ENCODE measurements at places on chromosomes 2 and 18.

DNA sequence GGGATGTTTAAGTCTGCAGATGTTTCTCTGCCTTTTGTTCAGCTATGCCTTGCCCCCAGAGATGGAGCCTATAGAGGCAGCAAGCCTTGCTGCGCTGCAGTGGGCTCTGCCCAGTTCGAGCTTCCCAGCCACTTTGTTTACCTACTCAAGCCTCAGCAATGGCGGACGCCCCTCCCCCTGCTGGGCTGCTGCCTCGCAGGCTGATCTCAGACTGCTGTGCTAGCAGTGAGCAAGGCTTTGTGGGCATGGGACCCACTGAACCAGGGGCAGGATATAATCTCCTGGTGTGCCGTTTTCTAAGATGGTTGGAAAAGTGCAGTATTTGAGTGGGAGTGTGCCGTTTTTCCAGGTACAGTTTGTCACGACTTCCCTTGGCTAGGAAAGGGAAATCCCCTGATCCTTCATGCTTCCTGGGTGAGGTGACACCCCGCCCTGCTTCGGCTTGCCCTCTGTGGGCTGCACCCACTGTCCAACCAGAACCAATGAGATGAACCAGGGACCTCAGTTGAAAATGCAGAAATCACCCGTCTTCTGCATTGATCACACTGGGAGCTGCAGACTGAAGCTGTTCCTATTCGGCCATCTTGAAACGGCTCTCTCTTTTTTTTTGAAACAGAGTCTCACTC, 27.6 kb upstream of the ADAM23 start:
- no peak for DNase-seq

DNA sequence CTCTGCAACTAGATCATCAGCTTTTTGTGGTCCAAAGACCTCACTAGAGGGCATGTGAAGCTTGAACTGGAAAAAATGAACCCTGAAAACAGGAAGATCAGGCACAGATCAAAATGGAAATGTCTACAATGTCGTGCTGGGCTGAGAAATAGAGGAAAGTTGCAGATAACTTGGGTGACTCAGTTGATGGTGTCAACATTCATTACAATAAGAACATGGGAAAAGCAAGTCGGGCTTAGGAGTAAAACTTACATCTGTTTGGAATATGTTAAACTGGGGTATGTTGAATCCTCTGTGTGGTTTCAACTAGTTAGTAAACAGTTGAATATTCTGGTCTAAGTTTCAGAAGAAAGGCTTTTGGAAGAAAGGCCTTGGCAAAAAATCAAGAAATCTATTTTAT, 940.4 kb downstream of the ERBB4 start:
- DNase-seq = no peak

- DNase-seq = no peak
Observed at GRCh38 chr2:109134741-109135358, 5.8 kb downstream of the SH3RF3 start.

- DNase-seq = no peak
Observed at GRCh38 chr2:65185012-65185411, 42.6 kb upstream of the ACTR2 start.

- DNase-seq = no peak
Observed at GRCh38 chr2:43707255-43708015, 31.2 kb upstream of the C1GALT1C1L start.

DNA sequence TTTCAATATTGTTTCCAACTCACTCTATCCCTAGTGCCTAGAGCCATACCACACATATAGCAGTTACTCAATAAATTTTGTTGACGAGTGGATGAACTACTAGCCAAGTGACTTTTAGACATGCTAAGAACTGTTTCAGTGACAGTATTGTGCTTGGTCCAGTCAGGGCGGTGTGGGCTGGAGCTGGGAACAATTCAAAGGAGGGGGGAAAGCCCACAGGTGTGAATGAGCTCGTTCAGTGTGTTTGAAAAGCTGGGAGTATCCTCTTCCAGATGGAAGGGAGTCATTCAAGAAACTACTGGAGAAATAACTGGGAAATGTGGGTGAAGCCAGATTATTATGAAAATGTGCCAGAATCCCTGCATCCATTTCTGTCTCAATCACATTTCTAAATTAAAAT, 1.7 kb upstream of the SERPINE2 start:
- DNase-seq = no peak

GRCh38 chr18:62777814-62778213, 62.5 kb downstream of the PHLPP1 start:
- no peak for DNase-seq

GRCh38 chr2:173217116-173217840, 137.4 kb upstream of the CDCA7 start:
- DNase-seq = no peak

DNA sequence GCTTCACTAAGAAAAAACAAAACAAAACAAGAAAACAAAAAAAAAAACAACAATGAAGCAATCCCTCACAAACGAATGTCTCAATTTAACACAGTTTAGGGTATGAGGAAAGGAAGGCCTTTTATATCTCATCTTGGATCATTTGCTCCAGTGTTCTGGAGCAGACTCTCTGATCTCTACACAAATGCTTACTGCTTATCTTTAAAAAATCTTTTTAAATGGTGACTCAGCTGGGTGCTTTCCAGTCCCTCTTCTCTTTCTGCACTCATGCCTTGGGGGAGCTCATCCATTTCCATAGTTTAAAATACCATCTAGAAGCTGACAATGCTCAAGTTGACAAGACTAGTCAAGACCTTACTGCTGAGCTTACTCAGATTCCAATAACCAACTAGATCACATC, 56.2 kb downstream of the ETAA1 start:
- DNase-seq = no peak

- DNase-seq = no peak
Observed at GRCh38 chr2:209424781-209425470, 1.1 kb downstream of the MAP2 start.

- DNase-seq = no peak
Observed at GRCh38 chr18:8966821-8967220, 135.7 kb upstream of the NDUFV2 start.

Data from hematopoietic multipotent progenitor cell treated with erythropoietin and hydrocortisone succinate and interleukin-3 and kit ligand, for 4 days (in vitro differentiated cells).